ENCODE measurements at places on chromosomes 2 and 18.

DNA sequence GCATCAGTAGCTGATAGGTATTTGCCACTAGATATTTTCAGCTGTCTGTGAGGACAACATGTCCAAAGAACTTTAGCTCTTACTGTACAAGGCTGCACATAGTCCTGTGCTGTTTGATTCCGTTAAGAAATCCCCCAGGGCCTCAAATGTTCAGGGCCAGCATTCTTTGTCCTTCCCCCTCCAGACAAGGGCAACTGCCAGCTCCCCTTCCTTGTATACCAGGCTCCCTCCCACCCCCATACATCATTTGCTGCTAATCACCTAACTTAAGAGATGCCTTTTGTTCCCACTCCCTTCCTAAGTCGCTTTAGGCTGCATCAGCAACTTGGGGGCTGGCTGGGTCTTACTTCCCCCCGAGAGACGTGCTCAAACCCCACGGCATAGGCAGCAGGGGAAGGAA is 138.7 kb downstream of the CDH20 start:
- DNase-seq, result no peak

DNA sequence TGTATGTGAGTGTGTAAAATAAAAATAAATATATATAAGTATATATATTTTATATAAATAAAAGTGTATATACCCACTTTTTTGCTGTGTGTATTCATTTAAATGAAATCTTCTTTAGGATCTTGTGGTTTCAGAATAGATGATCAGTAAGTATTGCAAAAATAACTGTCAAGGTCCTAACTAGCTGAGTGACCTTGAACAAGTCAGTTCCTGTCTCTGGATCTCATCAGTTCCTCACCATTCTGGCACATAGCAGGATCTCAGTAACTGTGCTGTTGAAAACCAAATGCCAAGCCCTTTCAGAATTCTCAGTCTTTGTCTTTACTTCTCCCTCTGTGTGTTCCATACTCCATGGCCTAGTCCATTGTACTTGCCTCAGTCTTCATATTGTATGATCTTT is 115.3 kb upstream of the CXCR4 start:
- no peak for DNase-seq

DNA sequence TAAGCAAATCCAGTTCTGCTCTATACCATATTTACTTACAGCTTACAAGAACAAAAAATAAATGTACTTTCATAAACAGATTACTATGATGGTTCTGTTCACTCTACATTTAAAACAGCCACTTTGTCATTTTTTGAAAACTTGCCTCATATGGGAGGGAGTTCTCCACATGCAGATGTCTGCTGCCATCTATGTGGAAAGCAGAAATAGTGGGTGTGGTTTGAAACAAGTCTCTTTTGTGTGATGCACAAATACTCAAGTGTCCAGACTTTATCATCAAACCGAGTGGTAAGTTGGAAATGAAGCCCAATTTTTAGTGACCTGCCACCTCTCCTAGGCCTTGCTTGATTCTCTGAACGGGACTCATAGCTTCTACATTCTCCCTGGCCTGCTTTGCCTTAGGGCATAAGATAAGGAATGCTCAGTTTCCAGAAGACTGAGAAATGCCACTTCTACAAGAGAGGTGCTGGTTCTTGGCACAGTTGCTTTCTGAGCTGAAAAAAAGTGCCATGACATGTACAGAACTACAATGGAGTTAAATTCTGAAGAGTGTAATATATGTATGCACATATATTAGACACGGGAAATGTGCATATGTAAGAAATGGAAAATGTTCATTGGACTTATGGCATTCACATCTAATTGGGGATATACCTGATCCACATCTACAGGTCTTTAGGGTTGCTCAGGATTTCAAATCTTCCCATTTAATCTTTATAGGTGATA is 221.0 kb downstream of the SLC8A1 start:
- DNase-seq, result no peak

GRCh38 chr2:216752855-216753505 is 57.6 kb upstream of the IGFBP5 start:
- DNase-seq, result no peak

- no peak for DNase-seq
Observed at GRCh38 chr2:105787376-105788318, 42.9 kb downstream of the NCK2 start.

- DNase-seq, result no peak
Observed at GRCh38 chr2:75894170-75894569, 183.5 kb upstream of the GCFC2 start.

DNA sequence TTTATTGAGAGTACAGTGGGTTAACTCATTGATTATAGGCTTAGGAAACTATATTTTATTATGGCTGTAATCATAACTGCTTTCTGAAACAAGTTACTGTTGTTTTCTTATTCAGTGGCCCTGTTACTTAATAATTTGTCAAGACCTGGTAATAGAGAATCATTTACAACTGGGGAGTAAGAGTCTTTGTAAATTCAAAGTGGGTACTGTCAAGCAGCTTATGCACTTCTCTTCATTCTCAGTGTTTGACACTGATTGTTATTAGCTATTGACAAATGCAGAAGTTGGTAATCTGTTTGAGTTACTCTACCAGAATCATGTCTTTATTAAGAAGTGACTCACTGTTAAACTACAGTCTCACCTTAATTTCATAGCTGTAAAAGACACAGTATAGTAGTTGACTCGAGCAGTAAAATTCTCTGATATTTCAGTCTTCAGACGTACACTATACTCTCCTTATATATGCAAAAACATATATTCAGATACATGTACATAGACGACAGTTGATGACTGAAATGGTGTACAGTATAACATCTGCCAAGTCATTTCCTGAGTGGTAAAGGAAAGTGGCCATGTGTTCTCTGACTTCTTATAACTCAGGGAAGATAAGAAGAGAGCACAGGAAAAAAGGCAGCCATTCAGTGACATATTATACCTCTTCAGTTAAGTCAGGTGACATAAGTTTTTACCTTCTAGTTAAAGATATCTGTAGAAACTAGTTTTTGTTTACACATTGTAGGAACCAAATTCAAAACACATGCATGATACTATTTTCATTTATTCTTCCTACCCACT is 36.0 kb upstream of the TTC27 start:
- no peak for DNase-seq

DNA sequence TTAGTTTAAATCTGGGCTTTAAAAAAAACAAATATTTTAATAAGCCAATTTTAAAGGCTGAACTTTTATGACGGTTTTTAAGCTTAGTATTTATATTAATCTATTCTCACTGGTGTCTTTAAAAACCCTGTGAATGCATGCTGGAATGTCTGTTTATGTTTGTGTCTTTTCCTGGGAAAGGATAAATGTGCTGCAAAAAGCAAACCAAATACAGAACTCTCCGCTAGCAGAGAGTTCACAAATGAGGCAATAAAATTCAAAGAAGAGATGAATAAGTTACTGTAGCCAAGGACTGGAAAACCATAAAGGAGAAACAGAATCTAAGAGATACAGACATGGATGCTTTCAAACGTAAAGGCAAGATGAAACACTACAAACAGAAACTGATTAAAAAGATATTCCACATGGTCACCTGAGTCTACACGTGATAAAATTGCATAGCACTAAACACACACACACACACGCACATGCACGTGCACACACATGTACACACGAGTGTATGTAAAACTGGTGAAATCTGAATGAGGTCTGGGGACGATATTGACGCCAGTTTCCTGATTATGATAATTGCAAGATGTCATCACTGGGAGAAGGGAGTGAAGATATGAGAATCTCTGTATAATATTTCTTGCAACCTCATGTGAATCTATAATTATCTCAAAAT is 4.5 kb downstream of the TWIST2 start:
- no peak for DNase-seq

DNA sequence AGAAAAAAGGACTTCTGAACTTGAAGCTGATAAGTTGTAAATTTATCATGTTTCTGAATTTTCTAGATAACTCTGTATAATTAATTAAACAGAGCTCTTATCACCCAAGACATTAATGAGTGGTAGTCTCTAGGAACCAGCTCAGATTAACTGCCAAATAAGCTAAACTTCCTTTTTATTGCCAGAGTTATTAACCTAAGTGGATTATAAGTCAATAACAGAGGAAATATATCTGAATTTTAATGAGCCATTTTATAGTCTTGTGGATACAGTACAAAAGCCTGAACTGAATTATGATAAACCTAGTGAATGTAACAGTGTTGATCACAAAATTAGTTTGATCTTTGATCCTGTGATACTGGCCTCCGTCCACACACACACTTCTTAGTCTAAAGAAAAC is 111.5 kb downstream of the COMMD1 start:
- no peak for DNase-seq

Data from NCI-H1436 treated with DMSO at 0.1 percent for 48 hours (cell line).